Activated CD4-positive, alpha-beta T cell treated with anti-CD3 and anti-CD28 coated beads, Interleukin-2, amount 50 U/mL, for 1 hour (primary cell): ENCODE measurements at places on chromosomes 11 and 22.

DNA sequence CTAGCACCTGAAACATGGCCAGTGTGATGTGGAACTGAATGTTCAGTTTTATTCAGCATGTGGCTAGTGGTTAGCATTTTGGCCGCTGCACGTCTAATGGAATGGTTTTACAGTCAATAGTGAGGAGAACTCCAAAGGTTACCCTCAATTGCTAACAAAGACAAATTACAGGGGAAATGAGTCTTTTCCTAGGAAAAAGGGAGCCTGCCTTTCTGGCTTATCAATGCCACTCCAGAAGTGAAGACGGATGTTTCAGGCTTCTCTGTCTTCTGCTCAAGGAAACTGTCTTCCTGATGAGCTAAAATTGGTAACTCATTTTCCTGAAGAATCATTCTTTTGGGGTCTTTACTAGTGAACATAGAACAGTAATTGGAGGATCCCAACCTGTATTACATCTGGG, 84.3 kb upstream of the CRTAM start:
- DNase-seq, result no peak

- no peak for DNase-seq
Observed at GRCh38 chr11:2289859-2290258, 11.9 kb downstream of the C11orf21 start.

DNA sequence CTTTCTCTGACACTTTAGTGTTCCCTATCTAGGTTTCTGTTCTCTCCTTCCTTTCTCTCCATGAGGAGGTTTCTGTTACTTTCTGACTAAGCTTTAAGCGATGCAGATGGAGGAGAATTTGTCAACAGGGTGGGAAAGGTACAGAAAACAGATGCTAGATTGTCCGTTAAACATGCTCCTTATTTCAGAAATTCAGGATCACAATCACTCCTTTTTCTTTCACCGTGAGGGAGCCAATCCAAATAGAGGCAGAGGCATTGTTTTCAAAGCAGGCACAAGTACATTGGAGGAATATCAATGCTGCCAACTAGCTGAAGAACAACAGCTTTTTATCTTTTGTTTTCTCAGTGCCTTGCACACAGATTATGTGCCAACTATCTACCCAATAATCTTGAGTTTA, 215.7 kb upstream of the FOLH1 start:
- DNase-seq, result no peak

DNA sequence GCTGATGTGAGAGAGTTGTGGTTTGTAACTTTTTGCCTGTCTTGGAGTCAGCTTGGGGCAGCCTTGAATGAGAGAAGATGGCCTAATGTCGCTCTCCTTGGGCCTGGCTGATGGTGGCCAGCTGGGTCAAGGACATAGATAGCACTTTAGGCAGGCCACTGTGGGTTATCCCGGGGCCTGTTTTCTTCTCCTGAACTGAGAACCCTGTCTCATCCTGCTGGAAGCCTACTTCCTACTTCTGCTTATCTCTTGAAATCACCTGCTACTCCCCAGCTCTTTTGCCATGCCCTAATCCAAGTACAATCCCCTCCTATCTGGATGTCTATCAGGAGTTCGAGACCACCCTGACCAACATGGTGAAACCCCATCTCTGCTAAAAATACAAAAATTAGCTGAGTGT, 49.5 kb downstream of the OSBP2 start:
- DNase-seq, result no peak

GRCh38 chr22:45421349-45422055, 8.0 kb downstream of the RIBC2 start:
- DNase-seq, result no peak

- DNase-seq, result no peak
Observed at GRCh38 chr11:42311944-42312343, 852.5 kb upstream of the LRRC4C start.

DNA sequence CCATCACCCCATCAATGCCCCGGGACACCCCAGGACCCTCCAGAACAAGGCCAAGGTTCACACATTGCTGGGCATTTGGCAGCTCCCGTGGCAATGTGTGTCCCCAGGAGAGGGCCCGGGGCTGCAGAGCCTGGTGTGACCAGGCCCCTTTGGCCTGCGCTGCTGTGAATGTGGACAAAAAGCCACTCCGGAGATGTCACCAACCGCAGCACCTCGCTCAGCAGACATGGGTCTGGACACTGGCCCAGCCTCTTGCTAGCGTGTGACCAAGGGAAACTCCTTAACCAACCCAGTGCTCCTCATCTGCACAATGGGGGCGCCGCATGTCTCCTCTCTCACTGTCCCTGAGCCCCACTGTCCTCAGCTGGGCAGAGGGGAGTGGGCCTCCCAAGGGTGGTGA, 8.0 kb upstream of the CHADL start:
- DNase-seq, result no peak

GRCh38 chr22:40482391-40482790, 112.0 kb downstream of the SGSM3 start:
- DNase-seq, result no peak

- no peak for DNase-seq
Observed at GRCh38 chr11:63537293-63538101, 889 bp downstream of the PLAAT4 start.

DNA sequence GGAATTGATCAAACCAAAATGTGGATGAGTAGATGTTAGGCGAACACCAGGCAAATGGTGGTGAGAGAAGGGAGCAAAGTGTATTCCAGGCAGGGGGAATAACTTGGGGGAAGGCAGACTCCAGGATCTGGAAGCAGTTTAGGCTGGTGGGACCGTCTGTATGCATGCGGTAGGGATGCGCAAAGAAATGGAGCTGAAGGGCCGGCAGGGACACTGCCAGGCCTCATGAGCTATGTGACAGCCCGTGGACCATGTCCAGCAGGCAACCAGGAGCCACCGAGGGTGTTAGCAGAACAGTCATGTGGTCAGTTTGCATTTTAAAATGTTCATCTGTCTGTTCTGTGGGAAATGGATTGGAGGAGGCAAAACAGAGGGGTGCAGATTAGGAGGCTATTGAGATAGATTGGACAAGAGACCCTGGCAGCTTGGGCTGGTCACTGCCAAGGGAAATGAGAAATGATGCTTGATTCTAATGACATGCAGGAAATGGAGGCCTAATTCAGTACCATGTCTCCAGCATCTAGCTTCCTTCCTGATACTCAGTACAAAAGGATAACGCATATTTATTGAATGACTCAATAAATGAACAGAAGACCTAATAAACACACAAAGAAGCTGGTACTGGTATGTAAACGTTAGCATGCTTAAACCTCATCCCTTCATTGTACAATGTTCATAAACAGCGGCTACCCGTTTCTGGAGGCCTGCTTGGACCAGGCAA, 412.4 kb downstream of the BUD13 start:
- no peak for DNase-seq

DNA sequence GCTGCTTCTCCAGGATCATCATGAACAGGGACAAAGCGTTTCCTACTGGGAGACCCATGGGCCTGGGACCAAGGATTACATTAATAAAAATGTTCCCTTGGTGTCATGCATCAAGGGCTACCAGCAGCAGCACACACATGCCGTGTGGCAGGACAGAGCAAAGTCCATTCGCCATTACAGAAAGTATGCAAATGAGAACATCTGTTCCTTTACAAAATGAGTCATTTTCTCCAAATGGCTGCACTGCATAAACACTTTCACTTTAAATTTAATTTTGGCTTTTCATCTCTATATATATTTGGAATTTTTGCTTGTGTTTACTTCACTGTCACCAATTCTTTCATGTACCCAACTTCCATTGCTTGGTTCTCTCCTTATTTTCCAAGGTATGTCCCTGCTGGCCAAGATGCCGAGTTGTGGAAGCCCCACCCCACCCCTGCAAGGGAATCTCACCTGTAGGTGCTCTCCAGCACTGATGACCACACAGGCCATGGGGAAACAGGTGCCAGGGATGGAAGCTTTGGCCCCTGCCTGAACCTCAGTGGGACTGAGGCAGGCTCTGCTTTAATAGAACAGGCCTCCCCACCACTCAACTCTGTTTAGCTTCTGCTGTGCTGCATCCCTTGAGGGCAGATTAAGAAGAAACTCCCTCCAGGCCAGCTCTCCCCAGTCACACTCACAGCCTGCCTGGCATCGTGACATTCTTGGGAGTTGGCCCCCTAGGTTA, 15.6 kb upstream of the GNAZ start:
- DNase-seq, result no peak

- DNase-seq, result no peak
Observed at GRCh38 chr11:8707541-8708191, 25.1 kb downstream of the RPL27A start.

DNA sequence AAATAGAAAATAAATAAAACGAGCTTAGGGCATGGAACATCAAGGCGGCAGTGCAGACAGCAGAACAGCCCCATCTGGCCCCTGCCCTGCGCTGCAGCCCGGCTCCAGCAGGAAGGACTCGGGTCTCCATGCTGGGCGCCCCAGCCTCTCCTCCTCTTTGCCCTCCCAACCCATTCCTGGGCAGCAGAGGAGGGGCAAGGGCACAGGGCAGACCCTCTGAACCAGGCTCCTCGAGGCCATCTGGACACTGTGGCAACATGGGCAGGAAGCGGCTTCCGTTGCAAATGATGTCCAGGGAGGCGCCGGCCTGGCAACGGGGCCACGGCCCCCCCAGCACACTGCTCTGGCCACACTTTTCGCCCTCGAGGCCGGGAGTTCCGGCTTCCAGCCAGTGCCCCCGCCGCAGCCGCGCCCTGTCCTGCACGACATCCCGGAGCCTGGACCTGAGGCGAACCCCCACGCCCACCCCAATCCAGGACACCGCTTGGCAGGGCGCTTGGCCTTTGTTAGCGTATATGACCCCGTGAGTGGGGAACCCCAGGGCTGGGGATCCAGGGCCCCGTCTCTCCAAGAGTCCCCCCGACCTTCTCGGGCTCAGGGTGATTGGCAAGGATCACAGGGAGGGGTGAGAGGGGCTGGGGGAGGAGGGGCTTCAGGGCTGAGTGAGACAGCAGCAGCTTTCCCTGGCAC, 192.1 kb downstream of the IGLL1 start:
- DNase-seq, result no peak

GRCh38 chr11:95570845-95571244, 218.7 kb downstream of the FAM76B start:
- no peak for DNase-seq

GRCh38 chr11:117713538-117713991, 83.5 kb downstream of the DSCAML1 start:
- no peak for DNase-seq

DNA sequence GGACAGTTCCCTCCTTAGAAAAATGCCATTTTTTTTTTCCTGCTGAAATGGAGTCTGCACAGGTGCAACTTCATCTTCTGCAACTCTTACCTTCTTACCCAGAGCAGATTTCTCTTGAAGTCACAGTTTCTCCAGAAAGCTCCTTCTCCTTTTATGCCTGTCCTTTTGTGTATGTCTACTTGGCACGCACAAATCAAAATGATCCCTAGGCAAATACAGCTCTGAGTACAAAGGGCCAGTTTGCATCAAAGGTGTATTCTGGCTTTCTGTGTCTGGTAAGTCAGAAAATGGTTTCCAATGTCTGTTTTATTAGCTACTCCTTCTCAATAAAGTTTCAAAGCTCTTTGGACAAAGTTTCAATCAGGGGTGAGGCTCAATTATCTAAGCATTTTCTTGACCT, 2.5 kb downstream of the CLDN25 start:
- DNase-seq, result no peak

GRCh38 chr11:76592025-76592914, 78.3 kb downstream of the LRRC32 start:
- DNase-seq, result no peak
